ENCODE measurements at places on chromosomes 11 and 22. TPM values are rescaled to one million over a fixed set of nuclear protein-coding genes. Genes with fewer than 3 reads are reported as not detected.

SERHL2 gene
- total RNA-seq, result 1.4 TPM

OR52D1 gene
- not detected for total RNA-seq

DNA sequence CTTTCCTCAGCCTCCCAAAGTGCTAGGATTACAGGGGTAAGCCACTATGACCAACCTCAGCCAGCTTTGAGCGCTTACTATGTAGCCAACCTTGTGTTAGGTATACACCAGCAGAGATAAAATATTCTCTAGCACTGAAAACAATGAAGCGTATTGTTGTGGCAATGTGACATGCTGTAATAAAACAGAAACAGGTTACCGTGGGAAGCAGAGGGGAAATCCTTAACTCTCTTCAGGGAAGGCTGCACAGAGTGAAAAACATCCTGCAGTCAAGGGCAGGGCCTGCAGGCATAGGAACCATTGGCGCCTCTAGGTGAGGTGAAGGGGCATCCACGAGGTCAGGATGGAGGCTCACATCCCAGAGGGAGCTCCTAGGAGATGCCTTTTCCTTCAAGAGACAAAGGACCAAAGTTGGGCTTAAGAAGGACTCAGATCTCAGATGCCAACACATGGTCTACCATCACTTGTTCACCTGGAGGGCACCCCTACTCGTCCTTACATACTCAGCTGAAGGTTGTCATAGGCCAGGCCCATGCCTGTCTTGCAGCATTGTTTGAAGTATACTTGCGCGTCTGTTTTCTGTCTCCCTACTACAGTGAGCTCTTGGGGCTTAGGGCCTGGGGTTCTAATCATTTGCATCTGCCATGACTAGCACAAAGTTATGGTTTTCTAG is 8.0 kb downstream of the POLD4 start:
- H3K27ac ChIP-seq, result peak overlapping the region; percentile 68
- H3K4me3 ChIP-seq, result no peak overlapping the region
- DNase-seq, result peak; percentile 13
- H3K36me3 ChIP-seq, result no peaks in the 10 kb centered on the region
- no peaks in the 10 kb centered on the region for H3K4me1 ChIP-seq

DNA sequence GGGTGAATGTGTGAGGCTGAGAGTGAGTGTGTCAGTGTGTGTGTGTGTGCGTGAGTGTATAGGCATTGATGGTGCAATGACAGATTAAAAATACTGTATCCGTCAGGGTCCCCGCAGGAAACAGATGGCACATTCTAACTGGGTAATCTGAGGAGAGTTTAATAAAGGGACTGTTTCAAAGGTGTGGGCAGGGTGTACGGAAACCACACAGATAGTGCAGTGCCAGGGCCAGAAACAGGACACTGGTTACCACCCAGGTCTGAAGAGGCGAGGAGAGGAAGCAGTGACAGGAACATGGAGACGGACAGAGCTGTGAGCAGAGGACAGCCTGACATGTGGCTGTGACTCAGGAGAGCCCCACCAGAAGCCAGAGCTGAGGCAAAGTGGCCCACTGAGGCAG is 16.5 kb downstream of the P2RX3 start:
- H3K27ac ChIP-seq, result no peak overlapping the region
- DNase-seq, result no peak
- H3K27me3 ChIP-seq, result no peaks in the 10 kb centered on the region
- no peaks in the 10 kb centered on the region for H3K36me3 ChIP-seq
- no peak overlapping the region for H3K4me3 ChIP-seq

DNA sequence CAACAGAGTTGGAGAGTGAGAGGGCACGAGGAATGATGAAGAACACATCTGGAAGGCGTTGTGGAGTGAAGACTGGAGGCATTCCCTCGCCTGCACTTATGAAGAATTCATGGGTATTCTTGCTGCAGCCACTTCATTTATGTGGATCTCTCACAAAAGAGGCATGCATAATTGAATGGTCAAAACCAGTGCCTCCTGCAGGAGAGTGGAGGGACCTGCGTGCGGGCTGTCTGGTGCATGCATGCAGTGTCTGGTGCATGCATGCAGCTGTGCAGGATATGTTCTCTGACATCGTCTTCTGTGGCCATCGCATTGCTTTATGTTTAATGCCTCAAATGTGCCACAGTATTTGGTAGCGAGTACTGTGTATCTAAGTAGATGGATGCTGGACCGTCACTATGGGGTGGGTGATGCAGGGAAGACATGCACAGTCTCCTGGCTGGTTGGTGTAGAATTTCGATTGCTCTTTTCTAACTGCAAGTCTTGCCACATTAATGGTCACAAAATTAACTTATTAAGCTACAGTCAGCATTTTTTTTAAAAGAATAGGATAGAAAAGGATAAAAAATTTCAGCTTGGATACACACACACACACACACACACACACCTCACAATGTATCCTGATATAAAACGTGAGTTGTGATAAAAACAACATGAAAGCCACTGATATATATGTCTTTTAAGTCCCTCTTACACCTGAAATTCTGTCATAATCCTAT is 20.9 kb upstream of the NTM start:
- no peaks in the 10 kb centered on the region for H3K4me1 ChIP-seq
- H3K4me3 ChIP-seq, result no peak overlapping the region
- no peak overlapping the region for H3K27ac ChIP-seq
- H3K27me3 ChIP-seq, result no peaks in the 10 kb centered on the region

- H3K4me1 ChIP-seq, result peaks cover 9% of the 10 kb centered on the region
- peaks cover 3% of the 10 kb centered on the region for H3K36me3 ChIP-seq
- H3K27ac ChIP-seq, result peak overlapping the region; percentile 62
Measured at GRCh38 chr11:65355013-65355775, 643 bp downstream of the TIGD3 start.

GRCh38 chr11:124193221-124194010 is 10.3 kb downstream of the OR10D3 start:
- no peak overlapping the region for H3K27ac ChIP-seq
- no peaks in the 10 kb centered on the region for H3K36me3 ChIP-seq
- H3K27me3 ChIP-seq, result no peaks in the 10 kb centered on the region
- no peak overlapping the region for H3K4me3 ChIP-seq
- H3K4me1 ChIP-seq, result no peaks in the 10 kb centered on the region
